ENCODE measurements at places on chromosomes 6 and 20.

DNA sequence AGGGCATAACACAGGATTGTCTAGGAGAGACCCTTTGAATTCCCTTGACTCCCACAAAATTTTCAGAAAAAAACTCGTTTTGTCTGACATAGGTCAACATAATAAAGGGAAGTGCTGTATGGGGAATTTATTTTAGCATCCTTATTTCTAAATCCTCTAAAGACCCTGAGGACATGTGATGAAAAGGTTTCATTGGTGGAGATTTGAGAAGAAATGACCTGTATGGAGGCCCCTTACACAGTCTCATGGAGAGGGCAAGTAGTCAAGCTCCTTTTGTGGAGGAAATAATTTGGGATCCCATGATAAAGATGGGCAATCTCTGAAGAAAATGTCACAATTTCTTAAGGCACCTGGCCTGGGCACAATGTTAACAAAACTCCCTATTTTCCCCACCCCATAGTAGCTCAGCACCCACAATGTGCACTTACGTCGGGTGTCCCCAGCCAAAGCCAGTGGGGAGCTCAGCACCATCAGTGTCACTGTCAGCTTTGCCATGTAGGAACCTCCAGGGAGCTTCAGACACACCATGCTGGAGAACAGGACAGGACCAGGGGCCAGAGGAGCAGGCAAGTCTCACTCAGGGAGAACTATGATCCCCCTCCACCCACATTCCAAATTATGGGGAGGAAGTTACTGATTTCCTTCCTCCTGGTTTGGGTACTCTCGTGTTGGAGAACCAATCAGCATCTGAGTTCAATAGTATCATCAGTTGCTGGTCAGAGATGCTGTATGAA lies at the start of gene HLA-DRB5:
Gene HLA-DRB5 (minus strand): TSS at position 591 of the 734 bp plus-strand sequence. CDS start 63 bp downstream, at position 528.
- no peak for DNase-seq

DNA sequence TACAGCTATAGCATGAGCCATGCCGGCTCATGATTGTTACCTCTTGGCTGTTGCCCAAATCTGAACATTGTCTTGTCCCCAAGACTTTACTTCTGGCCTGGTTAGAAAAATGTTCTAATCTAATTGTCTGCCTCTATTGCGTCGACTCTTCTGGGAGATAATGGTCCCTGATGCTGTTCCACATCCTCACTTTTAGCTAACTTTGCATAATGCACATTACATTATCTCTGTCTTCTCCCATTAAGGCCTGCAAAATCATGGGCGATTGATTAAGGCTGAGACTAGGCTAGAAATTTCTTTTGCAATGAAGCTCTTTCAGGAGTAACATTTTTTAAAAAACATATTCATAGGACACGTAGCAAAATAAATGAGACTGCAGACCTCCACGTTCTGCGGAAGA lies 961.0 kb downstream of the KIF16B start:
- DNase-seq: no peak

- DNase-seq: no peak
These were observed 986.3 kb downstream of the TFAP2A start for GRCh38 chr6:9428421-9429172.

DNA sequence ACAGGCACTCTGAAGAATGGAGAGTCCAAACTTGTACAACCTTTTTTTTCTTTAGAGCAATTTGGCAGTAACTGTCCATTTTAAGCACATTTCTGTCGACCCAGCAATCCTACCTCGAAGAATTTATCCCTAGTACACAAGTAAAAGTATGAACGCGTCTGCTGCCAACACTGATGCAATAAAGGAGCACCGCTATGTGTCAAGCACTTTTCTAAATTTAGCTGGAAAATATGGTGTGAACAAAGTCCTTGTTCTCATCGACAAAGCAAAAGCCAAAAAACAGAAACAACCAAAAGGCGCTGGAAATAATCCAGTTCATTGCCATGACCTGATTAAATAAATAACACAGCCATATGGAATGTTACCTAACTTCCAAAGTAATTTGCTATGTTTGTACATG lies 1.1 kb downstream of the DPM1 start:
- no peak for DNase-seq

- DNase-seq: no peak
These were observed 23.5 kb downstream of the SNAP25 start for GRCh38 chr20:10242166-10242565.

DNA sequence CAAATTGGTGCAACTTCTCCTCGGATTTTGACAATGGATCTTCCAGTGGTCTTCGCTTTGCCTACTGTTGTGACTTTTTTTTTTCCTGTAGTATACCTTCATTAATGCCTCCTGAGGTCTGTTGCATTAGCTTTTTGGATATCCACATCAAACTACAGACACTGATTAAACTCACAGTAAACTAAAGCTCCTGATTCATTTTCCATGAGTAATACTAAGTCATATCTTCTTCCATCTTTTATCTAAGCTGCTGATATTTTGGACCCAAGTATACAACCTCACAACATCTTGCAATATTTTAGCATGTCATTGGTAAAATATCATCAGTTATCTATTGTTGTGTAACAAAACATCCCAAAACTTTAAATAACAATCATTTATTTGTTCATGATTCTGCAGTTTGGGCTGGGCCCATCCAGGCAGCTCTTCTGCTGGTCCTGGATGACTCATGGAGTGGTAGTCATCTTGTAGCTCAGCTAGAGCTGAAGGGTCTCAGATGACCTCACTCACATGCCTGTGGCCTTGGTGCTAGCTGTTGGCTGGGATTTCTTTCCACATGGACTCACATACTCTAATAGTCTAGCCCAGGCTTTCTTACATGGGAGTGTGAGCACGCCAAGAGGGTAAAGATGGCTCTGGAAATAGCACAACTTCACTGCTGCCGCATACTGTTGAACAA lies 78.3 kb upstream of the SRSF6 start:
- DNase-seq: no peak

GRCh38 chr6:30206152-30206551 lies 7.1 kb downstream of the TRIM26 start:
- DNase-seq: no peak

- no peak for DNase-seq
These were observed 721.1 kb downstream of the TENT5A start for GRCh38 chr6:81031416-81031815.

GRCh38 chr6:147633191-147633590 lies 124.7 kb downstream of the SAMD5 start:
- DNase-seq: no peak

DNA sequence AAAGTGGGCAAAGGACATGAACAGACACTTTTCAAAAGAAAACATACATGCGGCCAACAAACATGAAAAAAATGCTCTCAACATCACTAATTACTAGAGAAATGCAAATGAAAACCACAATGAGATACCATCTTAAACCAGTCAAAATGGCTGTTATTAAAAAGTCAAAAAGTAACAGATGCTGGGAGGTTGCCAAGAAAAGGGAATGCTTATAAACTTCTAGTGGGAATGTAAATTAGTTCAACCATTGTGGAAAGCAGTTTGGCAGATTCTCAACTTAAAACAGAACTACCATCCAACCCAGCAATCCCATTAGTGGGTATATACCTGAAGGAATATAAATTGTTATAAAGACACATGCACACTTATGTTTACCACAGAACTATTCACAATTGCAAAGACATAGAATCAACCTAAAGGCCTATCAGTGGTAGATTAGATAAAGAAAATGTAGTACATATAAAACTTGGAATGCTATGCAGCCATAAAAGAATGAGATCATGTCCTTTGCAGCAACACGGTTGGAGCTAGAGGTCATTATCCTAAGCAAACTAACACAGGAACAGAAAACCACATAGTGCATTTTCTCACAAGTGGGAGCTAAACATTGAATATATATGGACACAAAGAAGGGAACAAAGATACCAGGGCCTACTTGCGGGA lies 16.3 kb downstream of the CENPQ start:
- no peak for DNase-seq

- DNase-seq: no peak
These were observed 194.0 kb downstream of the TRIM27 start for GRCh38 chr6:28729501-28730402.

GRCh38 chr6:22334778-22335177 lies 37.9 kb upstream of the PRL start:
- no peak for DNase-seq

DNA sequence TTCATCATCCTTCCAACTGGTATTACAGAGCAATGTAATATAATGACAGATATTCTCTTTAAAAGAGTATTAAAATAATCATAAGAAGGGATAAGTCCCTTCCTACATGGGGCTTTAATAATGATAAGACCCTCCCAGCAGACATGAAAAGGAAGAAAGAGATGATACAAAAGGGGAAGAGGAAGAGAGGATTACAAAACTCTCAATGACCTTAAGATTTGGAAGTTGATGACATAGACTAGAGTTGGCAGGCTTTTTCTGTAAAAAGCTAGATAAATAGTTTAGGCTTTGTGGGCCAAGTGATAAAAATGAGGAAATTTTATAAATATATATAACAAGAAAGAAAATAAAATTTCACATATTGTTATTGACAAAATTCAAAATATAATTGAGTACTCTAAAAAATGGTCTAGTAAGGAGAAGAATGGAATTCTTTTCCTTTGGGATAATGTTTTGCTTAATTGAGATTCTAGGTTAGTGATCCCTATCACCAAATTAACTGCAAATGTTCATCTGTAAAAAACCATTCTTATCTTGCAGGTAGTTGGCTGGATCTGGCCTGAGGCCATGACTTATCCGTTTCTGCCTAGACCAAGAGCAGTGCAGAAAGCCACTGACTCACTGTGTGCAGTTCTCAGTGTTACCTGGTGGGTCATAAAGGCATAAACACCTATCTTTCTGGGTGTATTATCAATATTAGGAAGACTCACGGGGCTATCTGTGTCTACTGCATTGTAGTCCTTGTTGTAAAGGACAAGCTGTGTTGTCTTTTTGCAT lies 11.0 kb downstream of the RIPOR2 start:
- no peak for DNase-seq

GRCh38 chr6:41182069-41183034 lies 18.6 kb downstream of the TREML2 start:
- DNase-seq: no peak

DNA sequence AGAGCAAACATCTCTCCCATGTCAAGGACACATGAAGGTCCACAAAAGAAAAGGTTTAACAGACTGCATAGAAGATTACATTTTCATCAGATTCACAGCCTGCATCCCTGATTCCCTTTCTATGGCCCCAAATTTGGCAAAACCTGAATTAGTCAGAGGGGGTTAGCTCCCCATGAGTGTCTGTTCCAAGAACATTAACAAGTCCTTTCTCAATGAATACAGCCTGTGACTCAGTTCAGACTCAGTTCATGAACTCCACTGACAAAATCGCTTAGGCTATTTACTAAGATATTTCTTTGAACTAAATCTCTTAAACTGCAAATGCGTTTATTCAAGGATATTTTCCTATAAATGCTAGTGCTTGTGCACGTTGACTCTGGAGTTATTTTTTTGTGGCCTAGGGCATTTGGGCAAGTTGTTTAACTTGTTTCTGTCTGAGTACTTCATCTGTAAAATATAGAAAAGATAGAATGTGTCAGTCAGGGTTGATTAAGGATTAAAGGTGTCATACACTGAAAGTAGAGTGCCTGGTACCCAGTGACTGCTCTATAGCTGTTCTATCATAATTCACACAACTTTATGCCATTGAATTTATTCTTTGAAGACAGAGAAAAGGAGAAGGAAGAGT lies 422.6 kb downstream of the HTR1B start:
- DNase-seq: no peak

DNA sequence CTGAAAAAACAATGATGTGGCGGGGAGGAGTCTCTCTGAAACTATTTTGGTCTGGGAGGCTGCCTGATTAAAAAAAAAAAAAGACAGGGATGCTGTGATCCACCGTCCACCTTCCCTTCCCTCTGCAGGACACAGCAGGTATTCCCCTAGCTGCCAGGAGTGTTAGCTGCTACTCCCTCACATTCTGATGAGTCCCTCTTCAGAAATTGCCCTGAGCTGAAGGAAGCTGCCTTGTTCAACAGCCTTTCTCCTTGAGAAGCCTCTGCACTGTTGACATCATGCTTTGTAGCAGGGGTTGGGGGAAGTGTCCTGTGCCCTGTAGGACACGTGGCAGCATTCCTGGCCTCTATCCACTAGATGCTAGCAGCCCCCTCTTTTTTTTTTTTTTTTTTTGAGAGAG lies 71.7 kb upstream of the ZMYND8 start:
- no peak for DNase-seq

GRCh38 chr6:14621518-14621917 lies 503.9 kb downstream of the CD83 start:
- DNase-seq: no peak

DNA sequence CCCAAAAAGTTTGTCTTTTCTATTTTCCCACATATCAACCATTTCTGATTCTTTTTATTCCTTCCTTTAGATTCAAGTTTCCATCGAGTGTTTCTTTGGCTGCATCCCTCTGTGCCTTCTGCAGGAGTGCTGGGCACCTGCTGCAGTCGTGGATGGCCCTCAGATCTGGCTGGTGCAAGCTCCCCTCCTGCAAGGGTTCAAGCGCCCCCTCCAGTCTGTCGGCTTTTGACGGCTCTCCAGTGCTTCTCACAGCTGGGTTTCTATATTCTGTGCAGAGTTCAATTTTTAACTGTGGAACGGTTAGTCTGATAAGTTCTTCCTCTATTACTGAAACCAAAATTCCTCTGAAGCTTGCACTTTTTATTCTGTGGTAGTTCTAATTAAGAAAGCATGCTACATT lies 132.1 kb downstream of the HUS1B start:
- DNase-seq: peak; percentile 18

GRCh38 chr6:137843211-137843610 lies 23.8 kb upstream of the TNFAIP3 start:
- no peak for DNase-seq

GRCh38 chr6:111808493-111808892 lies 64.8 kb downstream of the FYN start:
- DNase-seq: no peak

DNA sequence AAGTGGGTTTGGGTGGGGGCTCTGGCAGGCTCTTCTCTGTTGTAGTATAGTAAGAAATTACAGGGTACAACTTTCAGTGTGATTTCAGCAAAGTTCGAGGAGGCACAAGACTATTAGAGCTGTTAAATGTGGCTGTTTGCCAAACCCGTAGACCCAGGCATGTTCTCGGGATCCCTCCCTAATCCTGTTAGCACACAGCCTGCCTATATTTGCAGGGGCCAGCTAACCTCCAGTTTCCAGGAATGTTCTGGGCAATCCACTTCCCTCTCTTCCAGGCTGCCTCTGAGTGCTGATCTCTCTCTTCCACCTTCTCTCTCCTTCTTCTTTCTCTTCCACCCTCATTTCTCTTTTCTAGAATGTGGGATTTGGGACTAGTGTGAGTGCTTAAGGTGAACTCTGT lies 34.8 kb upstream of the ZFP64 start:
- DNase-seq: no peak

- no peak for DNase-seq
These were observed 864.5 kb upstream of the MAN1A1 start for GRCh38 chr6:120214088-120214499.

- no peak for DNase-seq
These were observed 224.7 kb downstream of the NRN1 start for GRCh38 chr6:5781966-5782556.

DNA sequence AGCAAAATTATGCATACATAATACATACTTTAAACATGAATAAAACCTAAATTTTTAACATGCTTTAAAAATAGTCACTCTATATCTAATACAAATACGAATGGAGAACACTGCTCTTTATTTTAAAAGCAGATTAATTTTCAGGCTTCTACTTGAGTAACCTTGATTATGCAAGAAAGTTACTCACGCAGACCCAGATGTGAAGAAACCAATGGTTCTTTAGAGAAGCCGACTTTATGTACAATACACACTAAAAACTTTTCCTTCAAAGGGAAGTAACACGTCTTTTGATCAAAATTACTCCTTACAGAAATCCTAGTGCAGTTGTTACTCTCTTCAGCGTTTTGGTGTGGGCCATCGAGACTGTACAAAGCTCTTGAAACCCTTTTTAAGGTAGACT lies 136.9 kb upstream of the SLC22A16 start:
- DNase-seq: no peak

GRCh38 chr20:11553603-11554002 lies 364.1 kb upstream of the BTBD3 start:
- DNase-seq: no peak

Measured in substantia nigra (tissue), 51 donors.